GM10248 (cell line): ENCODE measurements at places on chromosomes 11 and 22.
A peak's percentile ranks its signal among the peaks of the same experiment; 100 is the strongest.

DNA sequence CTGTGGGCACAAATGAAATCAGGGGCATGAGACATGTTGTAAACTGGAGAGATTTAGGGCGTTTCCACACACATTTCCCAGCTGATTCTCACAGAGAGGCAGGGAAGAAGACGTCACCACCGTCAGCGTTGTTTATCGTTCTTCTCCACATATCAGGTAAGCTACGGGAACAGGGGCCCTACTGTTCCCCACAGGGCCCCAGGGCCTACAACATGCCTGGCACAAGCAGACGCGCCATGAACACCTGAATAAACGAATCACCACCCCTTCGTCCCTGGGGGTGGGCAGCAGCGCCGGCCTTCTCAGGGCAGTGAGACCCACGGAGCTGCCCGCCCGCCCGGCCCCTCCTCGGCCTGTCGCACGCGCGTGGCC lies 342 bp downstream of the EFCAB6 start:
- DNase-seq: no peak

DNA sequence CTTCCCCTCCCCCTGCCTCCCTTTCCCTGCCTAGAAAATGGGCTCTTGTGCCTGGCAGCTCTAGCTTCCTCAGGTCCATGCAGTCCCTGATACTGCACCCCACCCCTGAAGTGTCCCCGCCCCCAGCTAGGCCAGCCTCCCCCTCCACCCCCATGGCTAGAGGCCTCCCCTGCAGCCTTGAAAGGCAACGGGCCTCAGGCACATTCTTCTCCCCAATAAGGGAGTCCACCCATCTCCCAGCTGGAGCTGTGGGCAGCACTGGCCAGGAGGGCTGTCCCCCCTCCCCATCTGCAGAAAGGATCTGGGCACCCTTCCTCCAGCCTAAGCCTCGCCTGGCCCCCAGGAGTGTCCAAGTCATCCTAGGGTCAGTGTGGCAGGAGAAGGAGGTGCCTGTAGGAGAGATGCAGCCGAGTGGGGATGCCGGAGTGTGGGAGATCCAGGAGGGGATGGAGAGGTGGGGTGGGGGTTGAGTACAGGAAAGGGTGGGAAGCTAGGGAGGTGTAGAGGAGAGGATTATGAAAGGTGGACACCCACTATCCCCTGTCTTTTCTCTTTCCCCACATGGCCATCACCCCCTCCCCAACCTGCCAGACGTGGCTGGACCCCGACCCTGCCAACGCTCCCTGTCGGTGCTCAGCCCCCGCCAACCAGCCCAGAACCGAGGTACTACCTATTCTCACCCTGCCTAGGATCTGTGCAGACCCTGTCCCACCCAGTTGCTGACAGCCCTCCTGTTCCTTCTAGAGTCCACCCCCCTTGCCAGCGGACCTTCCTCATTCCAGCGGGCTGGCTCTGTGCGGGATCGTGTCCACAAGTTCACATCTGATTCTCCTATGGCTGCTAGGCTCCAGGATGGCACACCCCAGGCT lies 9.3 kb downstream of the SMTN start:
- no peak for DNase-seq

DNA sequence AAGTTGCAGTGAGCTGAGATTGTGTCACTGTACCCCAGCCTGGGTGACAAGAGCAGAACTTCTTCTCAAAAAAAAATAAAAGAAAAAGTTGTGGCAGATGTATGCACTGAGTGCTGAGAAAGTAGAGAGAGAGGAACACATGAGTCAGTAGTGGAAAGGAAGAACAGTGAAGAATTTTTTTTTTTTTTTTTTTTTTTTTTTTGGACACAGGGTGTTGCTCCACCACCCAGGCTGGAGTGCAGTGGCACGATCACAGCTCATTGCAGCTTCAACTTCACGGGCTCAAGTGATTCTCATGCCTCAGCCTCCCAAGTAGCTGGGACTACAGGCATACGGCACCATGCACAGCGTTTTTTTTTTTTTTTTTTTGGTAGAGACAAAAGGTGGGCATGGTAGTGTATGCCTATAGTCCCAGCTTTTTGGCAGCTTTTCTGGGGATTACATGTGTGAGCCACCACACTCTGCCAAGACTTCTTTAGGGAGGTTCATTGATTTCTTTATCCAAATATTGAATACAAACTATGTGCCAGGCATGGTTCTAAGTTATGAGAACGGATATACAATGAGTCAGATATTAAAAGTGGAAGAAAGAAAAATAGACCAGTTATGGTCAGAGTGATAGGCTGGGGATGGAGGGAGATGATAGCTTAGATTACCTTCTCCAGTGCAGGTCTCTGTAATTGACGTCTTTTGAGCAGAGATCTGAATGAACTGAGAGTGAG lies 62.0 kb downstream of the YAP1 start:
- DNase-seq: no peak

DNA sequence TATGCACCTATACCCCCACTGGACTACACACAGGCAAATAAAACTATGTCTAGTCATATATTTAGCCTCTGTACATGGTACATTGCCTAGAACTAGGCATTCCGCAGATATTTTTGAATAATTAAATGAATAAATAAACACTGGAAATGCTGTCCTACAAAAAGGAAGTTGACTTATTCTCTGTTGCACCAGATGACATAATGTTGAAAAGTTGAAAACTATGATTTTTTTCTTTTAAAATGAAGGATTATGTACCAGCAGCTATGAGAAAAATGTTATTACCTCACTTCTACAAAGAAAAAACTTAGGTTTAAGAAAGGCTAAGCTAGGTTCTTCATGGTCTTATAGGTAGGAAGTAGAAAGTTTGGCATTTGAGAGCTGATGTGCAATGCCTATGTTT lies 856.6 kb downstream of the METTL15 start:
- no peak for DNase-seq

GRCh38 chr11:72696866-72697700 lies 22.9 kb upstream of the PDE2A start:
- DNase-seq: no peak

DNA sequence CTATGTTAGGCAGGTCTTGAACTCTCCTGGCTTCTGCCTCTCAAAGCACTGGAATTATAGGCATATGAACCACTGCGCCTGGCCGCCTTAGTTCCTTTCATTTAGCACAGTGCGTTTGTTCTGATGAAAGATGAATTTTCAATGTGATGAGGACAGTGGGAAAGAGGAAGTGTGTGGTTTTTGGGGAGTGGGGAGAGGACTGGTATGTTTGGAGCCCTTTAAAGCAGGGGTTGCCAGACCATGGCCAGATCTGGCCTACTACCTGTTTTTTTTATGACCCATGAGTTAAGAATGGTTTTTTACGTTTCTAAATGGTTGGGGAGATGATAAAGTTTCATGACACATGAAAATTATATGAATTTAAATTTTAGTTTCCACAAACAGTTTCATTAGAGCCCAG lies 12.5 kb downstream of the ATXN10 start:
- DNase-seq: no peak

GRCh38 chr11:44147751-44148150 lies 52.3 kb downstream of the EXT2 start:
- DNase-seq: no peak

- peak; percentile 21 for DNase-seq
Measured at GRCh38 chr11:59918987-59919589, 19.1 kb upstream of the OOSP1 start.

DNA sequence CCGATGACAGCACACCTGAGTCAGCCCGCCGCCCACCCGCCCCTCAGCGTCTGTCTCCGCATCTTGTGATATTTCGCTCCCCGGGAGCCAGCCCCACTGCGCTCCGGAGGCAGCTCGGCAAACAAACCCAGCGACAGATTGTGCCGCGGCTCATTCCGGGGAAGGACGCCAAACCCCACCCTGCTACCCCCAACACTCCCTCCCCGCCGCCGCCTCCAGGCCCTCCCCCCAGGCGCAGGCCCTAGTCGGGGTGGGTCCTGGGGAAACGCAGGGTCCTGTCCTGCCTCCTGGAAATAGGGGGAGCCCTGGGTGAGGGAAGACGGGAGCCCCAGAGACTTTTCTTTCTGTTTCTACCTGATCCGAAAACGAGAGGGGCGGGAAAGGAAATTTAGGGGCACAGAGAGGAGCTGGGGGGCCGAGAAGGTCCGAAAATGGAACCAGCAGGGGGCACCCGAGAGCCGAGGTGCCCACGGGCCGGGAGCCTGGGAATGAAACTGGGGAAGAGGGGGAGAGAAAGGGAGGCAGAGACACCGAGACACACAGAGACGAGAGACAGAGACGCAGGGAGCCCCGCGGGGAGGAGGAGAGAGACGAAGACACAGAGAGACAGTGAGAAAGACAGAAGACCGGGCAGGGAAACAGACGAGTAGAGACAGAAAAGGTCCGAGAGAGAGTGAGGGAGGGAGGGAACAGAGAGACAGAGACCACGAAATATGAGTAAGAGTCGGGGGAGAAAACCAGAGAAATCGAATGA lies 1.7 kb upstream of the RTN4RL2 start:
- peak; percentile 69 for DNase-seq

GRCh38 chr11:7977232-7977917 lies 9.8 kb upstream of the EIF3F start:
- no peak for DNase-seq

- DNase-seq: no peak
Measured at GRCh38 chr11:116250155-116250554, 522.6 kb downstream of the BUD13 start.

DNA sequence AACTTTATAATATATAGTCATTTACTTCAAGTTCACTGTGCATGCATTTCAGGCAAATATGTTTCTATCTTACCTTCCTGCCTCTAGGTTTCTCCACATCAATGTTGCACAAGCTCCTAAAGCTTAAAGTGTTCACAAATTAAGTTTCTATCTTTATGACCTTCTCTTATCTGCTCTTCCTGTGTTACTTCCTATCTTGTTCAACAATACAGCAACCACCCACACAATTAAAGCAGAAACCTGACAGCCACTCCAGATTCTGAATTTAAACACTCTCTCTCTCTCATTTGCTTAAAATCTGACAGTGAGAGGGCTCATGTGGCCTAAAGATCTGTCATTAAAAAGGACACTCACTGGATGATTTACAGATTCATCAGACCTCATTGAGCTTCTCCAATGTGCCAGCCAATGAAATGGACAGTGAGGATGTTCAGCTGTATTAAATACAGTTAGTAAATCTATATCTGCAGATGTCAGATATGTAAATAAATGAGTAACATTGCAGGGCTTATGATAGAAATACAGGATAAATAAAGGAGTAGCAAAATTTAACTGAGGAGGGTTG lies 10.9 kb downstream of the PDGFD start:
- no peak for DNase-seq

DNA sequence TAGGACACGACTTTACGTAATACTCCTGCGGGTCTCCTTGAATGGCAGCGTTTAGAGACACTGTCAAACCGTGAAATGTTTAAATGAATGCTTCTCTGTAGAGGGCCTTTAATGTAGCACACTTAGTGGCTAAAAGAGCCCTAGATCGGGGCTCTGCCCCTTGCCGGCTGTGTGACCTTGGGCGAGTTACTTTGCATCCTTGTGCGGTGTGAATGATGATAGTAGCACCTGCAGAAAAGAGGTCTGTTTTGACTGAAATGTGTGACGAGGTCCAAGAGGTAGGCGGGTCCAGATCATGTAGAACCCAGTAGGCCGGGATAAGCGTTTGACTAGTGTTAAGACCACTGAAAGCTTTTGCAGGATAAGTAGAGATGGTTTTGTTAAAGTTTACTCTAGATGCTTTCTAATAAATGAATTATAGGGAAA lies 866 bp downstream of the MED17 start:
- peak; percentile 24 for DNase-seq

- no peak for DNase-seq
Measured at GRCh38 chr11:94533206-94533605, 10.5 kb upstream of the FUT4 start.

- DNase-seq: no peak
Measured at GRCh38 chr11:66625752-66626149, 9.3 kb downstream of the RBM14 start.

DNA sequence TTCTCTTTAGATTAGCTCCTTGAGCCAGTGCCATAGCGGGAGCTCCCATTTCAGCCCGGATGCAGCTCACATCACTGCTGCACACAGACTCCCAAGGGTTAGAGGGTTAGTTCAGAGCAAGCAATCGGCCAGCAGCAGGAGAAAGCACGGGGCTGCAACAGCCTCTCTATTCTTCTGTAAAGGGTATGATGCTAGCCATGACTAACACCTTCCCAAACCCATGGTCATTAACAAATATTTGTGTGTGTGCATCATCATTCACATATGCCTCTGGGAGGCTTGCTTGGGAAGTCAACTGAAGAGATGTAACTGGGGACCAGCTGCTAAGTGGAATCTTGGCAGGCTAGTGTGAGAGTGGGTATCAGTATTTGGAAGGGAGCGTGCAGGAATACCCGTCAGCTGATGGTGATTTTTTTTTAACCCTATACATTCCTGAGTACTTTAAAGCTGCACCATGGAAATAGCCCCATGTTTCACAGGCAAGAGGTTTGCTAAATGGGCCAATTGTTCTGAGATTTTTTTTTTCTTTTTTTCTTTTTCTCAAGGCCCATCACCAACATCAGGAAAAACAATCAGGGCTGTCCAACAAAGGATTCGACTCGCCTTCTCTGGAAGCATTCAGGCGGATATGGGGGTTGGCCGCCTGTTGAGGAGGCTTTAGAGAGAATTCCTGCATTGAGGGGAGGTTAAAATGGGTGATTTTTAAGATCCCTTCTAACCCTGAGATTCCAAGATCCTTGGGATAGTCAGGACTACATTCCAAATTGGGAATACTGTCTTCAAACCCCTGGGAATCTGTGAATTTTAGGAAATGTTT lies 33.2 kb upstream of the CCDC89 start:
- DNase-seq: no peak

DNA sequence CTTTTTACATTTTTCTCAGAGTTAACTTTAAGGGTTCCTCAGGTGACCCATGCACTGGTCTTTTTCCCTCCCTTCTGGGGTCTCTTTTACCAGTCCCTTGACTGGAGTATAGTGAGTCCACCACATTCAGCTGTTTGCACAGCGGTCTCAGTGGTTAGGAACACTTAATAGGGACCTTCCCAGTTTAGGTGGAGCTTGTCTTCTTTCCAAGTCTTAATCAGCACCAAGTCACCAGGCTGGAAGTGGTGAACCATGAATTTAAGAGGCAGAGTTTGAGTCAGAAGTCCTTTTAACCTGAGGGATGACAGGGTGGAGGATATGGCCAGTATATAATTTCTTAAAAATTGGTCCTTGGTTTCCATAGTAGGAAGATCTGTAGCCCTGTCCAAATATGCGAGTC lies 349.7 kb upstream of the MPPED2 start:
- DNase-seq: no peak

DNA sequence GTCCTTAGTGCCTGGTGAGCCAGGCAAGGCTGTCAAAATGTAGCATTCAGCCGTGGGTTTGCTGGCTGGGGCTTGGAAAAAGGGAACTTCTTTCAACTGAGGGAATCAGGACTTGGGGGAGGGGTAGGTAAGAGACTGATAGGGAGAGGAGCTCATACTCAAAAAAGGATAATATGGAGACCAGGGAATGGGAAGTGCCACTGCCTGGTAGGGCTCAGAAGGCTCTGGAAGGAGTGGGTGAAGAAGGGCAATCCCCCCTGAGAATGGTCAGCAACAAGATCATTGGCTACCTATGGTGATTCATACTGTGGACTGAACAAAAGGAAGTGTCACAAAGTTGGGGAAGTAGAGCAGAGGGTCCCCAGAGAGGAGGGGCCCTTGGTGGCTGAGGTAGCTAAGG lies 1.9 kb downstream of the CNGA4 start:
- no peak for DNase-seq
